ENCODE measurements at places on chromosomes 11 and 22.

DNA sequence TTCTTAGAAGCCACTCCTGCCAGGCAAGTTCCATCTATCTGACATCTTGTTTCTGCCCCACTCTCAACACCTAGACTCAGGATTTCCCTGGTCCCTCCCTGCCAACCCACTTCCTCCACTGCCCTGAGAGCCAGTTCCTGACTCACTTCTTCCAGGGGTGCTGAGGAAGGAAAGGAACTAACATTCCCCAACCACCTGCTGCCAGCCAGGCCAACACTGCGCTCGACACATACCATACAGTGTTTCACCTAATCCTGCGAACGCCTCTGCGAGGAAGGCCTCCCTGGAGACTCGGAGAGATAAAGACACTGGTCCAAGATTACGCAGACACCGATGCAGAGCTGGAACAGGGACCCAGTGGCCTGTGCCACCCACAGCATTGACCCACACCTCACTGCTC, 40.2 kb downstream of the MICAL3 start:
- no peaks in the 10 kb centered on the region for H3K27me3 ChIP-seq
- peaks cover 3% of the 10 kb centered on the region for H3K36me3 ChIP-seq
- no peak overlapping the region for H3K27ac ChIP-seq
- DNase-seq = no peak
- H3K4me3 ChIP-seq = no peak overlapping the region

DNA sequence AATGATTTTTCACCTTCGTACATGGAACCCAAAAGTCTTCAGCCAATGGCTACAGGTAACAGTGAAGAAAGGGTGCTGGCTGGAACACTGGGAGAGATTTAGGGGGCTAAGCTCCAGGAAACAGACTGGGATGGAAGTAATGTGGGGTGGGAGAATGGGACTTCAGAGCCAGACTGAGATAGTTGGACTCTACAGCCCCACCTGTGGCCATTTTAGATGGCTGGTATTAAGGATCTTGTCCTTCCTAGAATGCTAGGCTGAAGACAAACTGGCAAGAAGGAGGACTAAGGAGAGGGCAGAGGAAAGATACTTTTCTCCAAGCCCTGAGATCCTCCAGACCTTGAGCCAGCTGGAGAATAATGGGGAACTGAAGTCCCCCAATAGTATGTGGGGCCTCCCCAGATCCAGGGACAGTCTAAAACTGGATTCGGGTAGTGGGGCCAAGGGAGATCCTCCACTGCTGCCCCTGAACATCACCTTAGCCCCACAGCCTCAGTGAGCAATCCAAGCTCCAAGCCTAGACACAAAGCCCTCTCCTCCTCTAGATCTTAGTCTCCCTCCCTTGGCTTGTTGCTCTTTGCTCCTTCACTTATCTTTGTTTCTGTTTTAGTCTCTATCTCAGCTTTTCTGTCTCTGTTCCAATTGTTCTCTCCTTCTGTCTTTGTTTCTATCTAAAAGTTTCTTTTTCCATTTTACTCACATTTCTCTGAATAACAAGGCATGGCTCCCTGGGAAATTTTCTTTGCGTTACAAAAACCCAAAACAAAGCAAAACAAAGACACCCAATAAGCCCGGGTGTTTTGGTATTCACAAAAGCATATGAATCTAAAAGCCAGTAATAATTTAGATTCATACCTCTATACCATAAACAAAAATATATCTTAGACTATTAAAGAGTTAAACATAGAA, 16.2 kb upstream of the RRAS2 start:
- H3K27me3 ChIP-seq = no peaks in the 10 kb centered on the region
- H3K36me3 ChIP-seq = no peaks in the 10 kb centered on the region
- peaks cover 6% of the 10 kb centered on the region for H3K4me1 ChIP-seq
- H3K27ac ChIP-seq = no peak overlapping the region
- no peak for DNase-seq

GRCh38 chr22:37185646-37186227, 2.3 kb downstream of the C1QTNF6 start:
- H3K4me1 ChIP-seq = peaks cover 57% of the 10 kb centered on the region
- H3K4me3 ChIP-seq = peak overlapping the region; percentile 64
- peak overlapping the region; percentile 81 for H3K27ac ChIP-seq
- no peaks in the 10 kb centered on the region for H3K27me3 ChIP-seq
- no peak for DNase-seq

DNA sequence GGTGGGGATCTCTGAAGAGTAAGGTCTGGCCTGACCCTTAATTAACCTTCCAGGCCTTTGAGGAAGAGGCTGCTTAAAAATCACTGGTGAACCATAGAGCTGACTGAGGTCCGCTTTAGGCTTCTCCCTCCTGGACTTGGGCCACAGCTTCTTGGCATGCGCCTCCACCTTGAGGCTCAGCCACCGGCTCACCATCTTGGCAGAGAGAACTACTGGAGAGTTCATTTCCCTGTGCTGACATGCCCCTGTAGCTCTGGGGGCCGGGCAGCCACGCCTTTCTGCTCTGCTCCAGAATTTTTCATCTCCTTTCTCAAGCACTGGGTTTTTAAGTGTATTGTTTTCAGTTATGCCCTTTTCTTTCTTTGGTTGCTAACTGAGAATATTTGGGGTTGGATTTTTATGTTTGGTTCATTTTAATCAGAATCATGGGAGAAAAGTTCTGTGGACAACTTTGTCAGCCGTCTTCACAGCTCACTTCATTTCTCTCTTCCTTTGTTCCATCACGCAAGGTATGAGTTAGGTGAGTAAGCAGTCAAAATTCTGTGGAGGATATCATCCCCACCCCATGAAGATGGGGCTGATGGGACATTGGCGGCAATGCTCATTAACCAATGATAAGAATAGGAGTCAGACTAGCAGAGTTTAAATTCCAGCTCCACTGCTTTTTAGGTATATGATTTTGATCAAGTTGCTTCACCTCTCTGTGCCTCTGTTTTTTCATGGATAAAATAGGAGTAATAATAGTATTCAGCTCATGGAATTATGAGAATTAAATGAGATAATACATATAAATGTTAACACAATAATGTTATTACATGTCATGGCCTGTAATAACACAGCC, 103.9 kb downstream of the DBX1 start:
- no peaks in the 10 kb centered on the region for H3K4me1 ChIP-seq
- no peak for DNase-seq
- H3K27ac ChIP-seq = no peak overlapping the region
- no peaks in the 10 kb centered on the region for H3K27me3 ChIP-seq

DNA sequence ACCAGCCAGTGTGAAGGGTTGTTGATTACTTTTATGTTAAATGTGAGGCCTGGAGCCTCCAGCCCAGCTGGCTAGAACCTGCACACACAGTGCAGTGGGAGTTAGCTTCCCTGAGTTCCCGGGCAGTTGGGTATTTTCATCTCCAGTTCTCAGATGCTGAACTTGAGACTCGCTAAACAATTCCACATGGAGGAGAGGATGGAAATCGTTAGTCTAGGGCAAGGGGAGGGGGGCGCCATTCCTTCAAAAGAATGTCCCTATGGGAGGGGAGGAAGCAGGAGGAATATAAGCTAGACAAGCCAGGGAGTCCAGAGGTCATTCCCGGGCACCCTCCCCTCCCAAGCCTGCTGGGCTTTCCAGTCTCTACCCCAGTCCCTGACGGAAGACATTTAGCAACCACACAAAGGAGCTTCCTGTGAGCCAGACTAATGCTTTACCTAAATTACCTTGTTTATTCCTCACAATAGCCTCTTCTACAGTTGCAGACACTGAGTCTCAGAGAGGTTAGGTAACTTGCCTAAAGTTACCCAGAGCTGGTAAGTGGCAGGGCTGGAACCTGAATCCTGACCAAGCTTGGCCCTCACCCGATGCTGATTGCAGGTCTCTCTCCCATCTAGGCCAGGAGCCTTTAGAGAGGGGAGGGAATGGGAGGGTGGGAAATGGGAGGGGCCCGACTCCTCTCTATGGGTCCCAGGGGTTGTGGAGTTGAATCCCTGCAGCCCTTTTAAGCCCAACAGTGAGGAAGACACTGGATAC, 1.9 kb upstream of the TSKU start:
- H3K4me3 ChIP-seq = peak overlapping the region; percentile 55
- H3K27ac ChIP-seq = no peak overlapping the region
- peaks cover 6% of the 10 kb centered on the region for H3K4me1 ChIP-seq

DNA sequence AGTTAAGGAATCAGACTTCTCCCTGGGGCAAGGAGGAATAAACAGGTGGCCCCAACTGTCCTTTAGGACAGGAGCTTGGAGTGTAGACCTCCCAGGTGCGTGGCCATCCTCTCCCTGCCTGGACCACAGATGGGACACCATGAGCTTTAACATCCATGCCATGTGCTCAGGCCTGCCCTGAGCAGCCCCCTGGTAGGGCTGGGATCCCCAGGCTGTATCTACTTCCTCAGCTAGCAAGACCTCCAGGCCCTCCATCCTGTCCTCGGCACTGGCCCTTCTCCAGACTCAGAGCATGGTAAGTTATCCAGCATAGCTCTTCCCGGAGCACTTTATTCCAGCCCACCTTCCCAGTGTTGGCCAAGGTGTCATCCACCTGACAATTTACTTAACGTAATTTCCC, 5.7 kb downstream of the CD6 start:
- DNase-seq = no peak
- H3K27ac ChIP-seq = peak overlapping the region; percentile 79
- peak overlapping the region; percentile 76 for H3K4me3 ChIP-seq
- H3K27me3 ChIP-seq = no peaks in the 10 kb centered on the region
- peaks cover 38% of the 10 kb centered on the region for H3K36me3 ChIP-seq

- H3K36me3 ChIP-seq = no peaks in the 10 kb centered on the region
- H3K4me3 ChIP-seq = no peak overlapping the region
- DNase-seq = no peak
- peaks cover 4% of the 10 kb centered on the region for H3K4me1 ChIP-seq
- no peak overlapping the region for H3K27ac ChIP-seq
- peaks cover 28% of the 10 kb centered on the region for H3K27me3 ChIP-seq
Measured at GRCh38 chr22:47673557-47673956, 911.1 kb downstream of the TBC1D22A start.

GRCh38 chr11:114598461-114598860, 2.9 kb upstream of the NXPE4 start:
- H3K27me3 ChIP-seq = peaks cover 5% of the 10 kb centered on the region
- H3K27ac ChIP-seq = no peak overlapping the region
- no peak overlapping the region for H3K4me3 ChIP-seq
- no peaks in the 10 kb centered on the region for H3K4me1 ChIP-seq
- H3K36me3 ChIP-seq = no peaks in the 10 kb centered on the region

GRCh38 chr11:62999649-63000048, 14.9 kb upstream of the SLC22A6 start:
- DNase-seq = no peak
- peaks cover 47% of the 10 kb centered on the region for H3K27me3 ChIP-seq
- H3K27ac ChIP-seq = no peak overlapping the region
- H3K4me3 ChIP-seq = no peak overlapping the region

- peaks cover 23% of the 10 kb centered on the region for H3K4me1 ChIP-seq
- H3K27ac ChIP-seq = no peak overlapping the region
- H3K27me3 ChIP-seq = no peaks in the 10 kb centered on the region
- peak; percentile 4 for DNase-seq
- H3K4me3 ChIP-seq = no peak overlapping the region
Measured at GRCh38 chr11:14454861-14455632, 44.6 kb downstream of the COPB1 start.

DNA sequence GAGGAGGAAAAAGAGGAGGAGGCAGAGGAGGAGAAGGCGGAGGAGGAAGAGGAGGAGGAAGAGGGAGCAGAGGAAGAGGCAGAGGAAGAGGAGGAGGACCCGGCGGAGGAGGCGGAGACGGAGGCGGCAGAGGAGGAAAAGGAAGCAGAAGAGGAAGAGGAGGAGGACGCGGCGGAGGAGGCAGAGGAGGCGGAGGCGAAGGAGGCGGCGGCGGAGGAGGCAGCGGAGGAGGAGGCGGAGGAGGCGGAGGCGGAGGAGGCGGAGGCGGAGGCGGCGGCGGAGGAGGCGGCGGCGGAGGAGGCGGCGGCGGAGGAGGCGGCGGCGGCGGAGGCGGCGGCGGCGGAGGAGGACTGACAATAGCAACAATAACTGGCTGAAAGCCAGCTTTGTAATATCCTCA, 616.6 kb downstream of the TBC1D22A start:
- H3K4me3 ChIP-seq = no peak overlapping the region
- H3K27me3 ChIP-seq = peaks cover 21% of the 10 kb centered on the region
- no peak overlapping the region for H3K27ac ChIP-seq
- DNase-seq = no peak

- no peaks in the 10 kb centered on the region for H3K27me3 ChIP-seq
- DNase-seq = no peak
- peaks cover 15% of the 10 kb centered on the region for H3K4me1 ChIP-seq
- H3K36me3 ChIP-seq = no peaks in the 10 kb centered on the region
Measured at GRCh38 chr11:76863196-76863777, 2.6 kb downstream of the ACER3 start.

- no peaks in the 10 kb centered on the region for H3K27me3 ChIP-seq
- peaks cover 44% of the 10 kb centered on the region for H3K4me1 ChIP-seq
- no peak for DNase-seq
Measured at GRCh38 chr22:35661464-35661863, 13.2 kb downstream of the APOL6 start.

- DNase-seq = no peak
- no peaks in the 10 kb centered on the region for H3K27me3 ChIP-seq
- peak overlapping the region; percentile 46 for H3K27ac ChIP-seq
Measured at GRCh38 chr11:117090111-117090706, 8.0 kb downstream of the SIK3 start.

- H3K27me3 ChIP-seq = no peaks in the 10 kb centered on the region
- no peak for DNase-seq
- H3K36me3 ChIP-seq = no peaks in the 10 kb centered on the region
- H3K4me1 ChIP-seq = no peaks in the 10 kb centered on the region
- H3K4me3 ChIP-seq = no peak overlapping the region
Measured at GRCh38 chr11:79813551-79813950, 372.7 kb upstream of the TENM4 start.

- H3K4me3 ChIP-seq = no peak overlapping the region
- no peak for DNase-seq
- no peak overlapping the region for H3K27ac ChIP-seq
- peaks cover 6% of the 10 kb centered on the region for H3K27me3 ChIP-seq
- peaks cover 8% of the 10 kb centered on the region for H3K4me1 ChIP-seq
- peaks cover 17% of the 10 kb centered on the region for H3K36me3 ChIP-seq
Measured at GRCh38 chr11:44914105-44914504, 36.6 kb downstream of the TP53I11 start.

- DNase-seq = no peak
- no peak overlapping the region for H3K4me3 ChIP-seq
- H3K27ac ChIP-seq = no peak overlapping the region
- H3K27me3 ChIP-seq = peaks cover 43% of the 10 kb centered on the region
- H3K36me3 ChIP-seq = no peaks in the 10 kb centered on the region
- H3K4me1 ChIP-seq = no peaks in the 10 kb centered on the region
Measured at GRCh38 chr11:64677441-64678023, 45.5 kb downstream of the NRXN2 start.

GRCh38 chr11:12132790-12133145, 22.4 kb downstream of the MICAL2 start:
- DNase-seq = no peak
- no peak overlapping the region for H3K27ac ChIP-seq
- no peak overlapping the region for H3K4me3 ChIP-seq
- no peaks in the 10 kb centered on the region for H3K36me3 ChIP-seq

DNA sequence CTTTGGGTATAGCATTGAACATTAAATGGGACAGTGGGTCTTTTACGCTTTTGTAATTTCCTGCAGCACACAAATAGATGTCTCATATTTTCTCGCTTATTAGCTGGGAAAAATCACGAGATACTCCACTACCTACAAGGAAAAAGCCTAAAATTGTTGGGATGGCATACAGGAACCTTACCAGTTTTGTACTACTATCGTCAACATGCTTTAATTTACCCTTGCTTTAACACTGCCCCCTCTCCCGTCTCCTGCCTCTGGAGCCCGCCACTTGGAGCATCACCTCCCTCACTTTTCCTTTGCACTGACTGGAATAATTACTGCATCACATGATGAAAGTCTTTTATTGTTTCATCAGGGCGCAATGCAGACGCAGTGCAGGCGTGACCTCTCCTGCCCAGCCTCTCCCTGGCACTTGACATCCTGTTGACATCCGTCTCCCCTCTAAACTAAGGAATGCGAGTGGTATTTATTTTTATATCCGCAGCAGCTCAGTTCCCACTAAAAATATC, 1.0 kb upstream of the FNBP4 start:
- no peaks in the 10 kb centered on the region for H3K27me3 ChIP-seq
- DNase-seq = no peak
- H3K4me3 ChIP-seq = peak overlapping the region; percentile 94

All from effector memory CD8-positive, alpha-beta T cell (primary cell).